Adipose tissue (tissue), 3 donors: ENCODE measurements at places on chromosomes 16 and 17. TPM values are rescaled to one million over a fixed set of nuclear protein-coding genes. Genes with fewer than 3 reads are reported as not detected.

The OR1E1 gene
- 0.09 TPM for polyA plus RNA-seq

The MYCBPAP gene
- 0.18 TPM for polyA plus RNA-seq

The SPIRE2 gene
- polyA plus RNA-seq: 3.4 TPM

The SLC22A31 gene
- polyA plus RNA-seq: 0.59 TPM

The MLKL gene
- 15.0 TPM for polyA plus RNA-seq

The C16orf46 gene
- 0.46 TPM for polyA plus RNA-seq

The MT3 gene
- 0.91 TPM for polyA plus RNA-seq

The KRT20 gene
- 6.9 TPM for polyA plus RNA-seq

The KCNJ18 gene
- not detected for polyA plus RNA-seq

The FAM83G gene
- 4.9 TPM for polyA plus RNA-seq

The BLMH gene
- 18.1 TPM for polyA plus RNA-seq

The PABPN1L gene
- 0.07 TPM for polyA plus RNA-seq

The PIRT gene
- not detected for polyA plus RNA-seq

The CDH3 gene
- 0.25 TPM for polyA plus RNA-seq

The PLCD3 gene
- polyA plus RNA-seq: 42.4 TPM

The GDPD1 gene
- polyA plus RNA-seq: 1.0 TPM

The RAB26 gene
- 1.4 TPM for polyA plus RNA-seq

The CCL8 gene
- 0.32 TPM for polyA plus RNA-seq

The C1QTNF8 gene
- not detected for polyA plus RNA-seq

The NPIPB2 gene
- polyA plus RNA-seq: 5.6 TPM

The PRR35 gene
- not detected for polyA plus RNA-seq

The KRT222 gene
- 0.98 TPM for polyA plus RNA-seq

The MYLK3 gene
- polyA plus RNA-seq: 0.22 TPM
